ENCODE measurements at places on chromosomes 6 and 20.
A peak's percentile ranks its signal among the peaks of the same experiment; 100 is the strongest.

GRCh38 chr6:26026833-26027490 is 60.3 kb upstream of the HFE start:
- peak; percentile 70 for ATAC-seq

GRCh38 chr6:169495601-169496000 is 206.2 kb downstream of the WDR27 start:
- no peak for ATAC-seq

DNA sequence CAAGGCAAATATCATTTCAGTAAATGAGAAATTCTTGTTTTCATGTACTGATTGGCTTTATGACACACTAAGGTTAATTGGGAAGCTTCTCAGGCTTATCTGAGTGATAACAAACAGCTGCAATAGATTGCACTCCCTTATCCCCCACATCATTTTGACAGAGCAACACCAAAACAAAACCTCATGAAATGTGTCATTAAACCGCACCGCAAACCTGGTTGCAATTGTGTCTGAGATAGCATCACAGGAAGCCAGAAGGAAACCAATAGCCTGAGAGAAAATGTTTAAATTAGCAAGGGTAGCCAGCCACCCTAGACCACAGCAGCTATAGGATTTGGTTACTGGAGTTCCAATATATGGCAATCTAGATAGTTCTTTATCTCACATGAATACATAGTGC is 31.6 kb upstream of the LAMA4 start:
- peak; percentile 91 for ATAC-seq

DNA sequence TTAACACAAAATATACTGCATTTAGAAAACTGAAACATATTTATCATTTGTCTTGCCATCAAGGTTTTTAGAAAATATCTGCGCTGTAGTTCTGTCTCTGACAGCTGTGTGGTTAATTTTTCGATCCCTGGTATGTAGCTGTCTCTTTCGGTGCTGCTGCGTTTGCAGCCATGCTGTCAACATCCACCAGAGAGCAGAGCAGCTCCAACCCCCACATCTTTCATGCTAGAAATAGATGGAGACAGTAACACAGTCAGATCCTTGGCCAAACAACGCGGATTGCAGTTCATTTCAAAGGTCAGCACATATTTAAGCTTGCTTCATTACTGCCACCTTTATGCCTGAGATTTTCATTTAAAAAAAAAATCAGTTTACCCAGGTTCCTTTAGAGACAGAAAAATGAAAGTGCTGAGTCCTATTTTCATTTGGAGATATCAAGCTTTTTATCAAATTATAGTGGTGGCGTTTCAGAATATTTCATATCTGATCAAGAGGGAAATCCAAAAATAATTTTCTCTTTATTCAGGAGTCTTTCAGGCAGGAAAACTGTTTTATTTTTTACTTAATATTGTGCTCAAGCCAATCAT is 157.7 kb upstream of the MMS22L start:
- no peak for ATAC-seq

DNA sequence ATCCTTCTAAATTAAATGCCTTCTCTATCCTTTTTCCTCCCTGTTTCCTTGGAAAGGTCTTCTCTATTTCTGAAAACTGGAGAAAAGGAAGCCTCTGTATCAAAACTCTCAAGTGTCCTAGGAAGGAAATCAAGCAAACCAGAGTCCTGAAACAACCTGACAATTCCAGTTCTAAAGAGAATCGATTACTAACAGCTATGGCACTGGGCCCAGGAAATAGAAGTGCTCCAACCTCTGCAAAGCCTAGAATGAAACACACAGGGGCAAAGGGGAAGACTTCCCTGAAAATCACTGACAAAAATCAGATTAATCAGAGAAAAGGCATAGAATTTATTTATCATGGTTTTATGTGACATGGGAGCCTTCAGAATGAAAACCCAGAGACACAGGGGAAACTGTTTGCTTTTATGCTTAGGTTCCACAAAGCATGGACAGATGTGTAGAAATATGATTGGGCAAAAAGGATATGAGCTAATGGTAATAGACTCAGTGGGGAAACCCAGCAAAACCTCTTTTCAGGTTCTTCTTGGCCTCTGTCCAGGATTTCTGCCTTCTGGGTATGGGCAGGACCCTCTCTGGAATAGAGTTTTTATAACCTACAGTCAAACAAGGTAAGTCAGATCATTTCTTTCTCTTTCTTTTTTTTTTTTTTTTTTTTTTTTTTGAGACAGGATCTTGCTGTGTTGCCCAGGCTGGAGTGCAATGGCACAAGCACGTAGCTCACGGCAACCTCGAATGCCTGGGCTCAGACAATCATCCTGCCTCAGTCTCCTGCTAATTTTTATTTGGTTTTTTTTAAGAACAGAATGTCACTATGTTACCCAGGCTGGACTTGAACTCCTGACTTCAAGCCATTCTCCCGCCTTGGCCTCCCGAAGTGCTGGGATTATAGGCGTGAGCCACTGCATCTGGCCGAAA is 91.7 kb downstream of the CD24 start:
- ATAC-seq, result no peak

DNA sequence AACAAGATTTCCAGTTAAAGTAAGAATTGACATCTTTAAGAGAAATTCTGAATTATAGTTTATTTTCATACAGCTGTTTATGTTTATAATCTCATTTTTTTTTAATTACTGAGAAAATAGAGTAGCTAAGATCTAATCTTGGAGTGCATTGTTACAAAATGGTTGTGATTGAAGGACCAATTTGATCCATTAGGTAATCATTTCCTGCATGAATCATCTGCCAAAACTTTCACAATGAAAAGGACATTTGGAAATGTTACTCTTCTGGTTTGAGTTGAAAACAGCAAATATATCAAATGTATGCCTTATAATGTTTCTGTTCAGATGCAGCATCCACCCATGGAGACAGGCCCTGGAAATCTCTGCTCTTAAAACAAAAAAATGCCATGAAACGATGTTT is 19.0 kb downstream of the TUBB2A start:
- ATAC-seq, result no peak

- ATAC-seq, result peak; percentile 34
Measured at GRCh38 chr6:166435574-166435973, 52.8 kb upstream of the MPC1 start.

DNA sequence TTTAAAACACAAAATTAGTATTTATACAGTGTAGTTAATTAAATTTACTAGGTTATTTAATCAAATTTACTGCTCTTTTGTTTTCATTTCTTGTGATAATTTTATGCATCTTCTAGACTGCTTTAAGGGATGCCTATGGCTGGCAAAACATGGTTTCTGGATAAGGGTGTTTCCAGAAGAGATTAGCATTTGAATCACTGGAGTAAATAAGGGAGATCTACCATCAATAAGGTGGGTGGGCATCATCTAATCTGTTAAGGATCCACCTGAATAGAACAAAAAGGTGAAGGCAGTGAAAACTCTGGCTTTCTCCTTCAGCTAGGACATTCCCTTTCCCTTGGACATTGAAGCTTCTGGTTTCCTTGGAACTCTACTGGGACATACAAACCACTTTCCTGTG is 146.2 kb upstream of the LAMA2 start:
- ATAC-seq, result no peak

GRCh38 chr6:69038841-69039240 is 403.8 kb downstream of the ADGRB3 start:
- no peak for ATAC-seq

DNA sequence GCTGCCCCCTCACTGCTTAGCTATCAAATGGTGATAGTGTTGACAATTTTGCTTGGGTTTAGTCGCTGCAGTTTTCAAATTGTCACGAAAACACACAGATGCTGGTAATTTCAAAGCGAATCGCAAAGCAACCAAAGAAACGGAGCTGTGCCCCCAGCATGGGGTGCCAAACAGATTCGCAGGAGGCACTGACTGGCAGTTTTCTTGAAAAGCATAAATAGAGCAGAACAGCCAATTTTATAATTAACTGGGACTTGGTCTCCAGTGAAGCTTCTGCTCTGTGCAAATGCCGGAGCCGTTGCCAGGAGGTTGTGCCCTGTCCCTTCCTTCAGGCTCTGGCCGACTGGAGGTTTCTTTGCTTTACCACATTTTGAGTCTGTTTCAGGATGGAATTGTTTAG is 18.8 kb downstream of the ARHGAP40 start:
- no peak for ATAC-seq

- no peak for ATAC-seq
Measured at GRCh38 chr6:117676577-117677218, 1.4 kb downstream of the NUS1 start.

GRCh38 chr6:53426667-53427270 is 78.0 kb upstream of the ELOVL5 start:
- peak; percentile 96 for ATAC-seq

- ATAC-seq, result no peak
Measured at GRCh38 chr6:4732691-4733315, 43.4 kb upstream of the CDYL start.

DNA sequence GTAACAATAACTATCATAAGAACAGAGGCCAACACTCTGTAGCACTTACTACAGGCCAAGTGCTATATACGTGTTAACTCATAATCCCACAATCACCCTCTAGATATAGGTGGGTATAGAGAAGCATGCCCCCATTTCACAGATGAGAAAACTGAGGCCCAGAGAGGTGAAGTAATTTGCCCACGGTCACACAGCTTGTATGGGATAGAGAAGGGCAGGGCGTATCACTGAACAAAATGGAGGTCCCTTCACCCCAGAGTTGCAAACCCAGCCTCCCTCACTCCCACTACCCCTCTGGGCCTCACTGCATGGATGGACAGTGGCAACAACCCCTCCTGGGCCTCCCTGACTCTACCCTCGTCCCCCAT is 31.8 kb upstream of the PTGIS start:
- no peak for ATAC-seq

- no peak for ATAC-seq
Measured at GRCh38 chr6:53746442-53747103, 48.2 kb upstream of the LRRC1 start.

GRCh38 chr6:45881705-45882467 is 133.8 kb downstream of the CLIC5 start:
- ATAC-seq, result no peak

- peak; percentile 82 for ATAC-seq
Measured at GRCh38 chr6:159067334-159067733, 22.5 kb upstream of the TAGAP start.

DNA sequence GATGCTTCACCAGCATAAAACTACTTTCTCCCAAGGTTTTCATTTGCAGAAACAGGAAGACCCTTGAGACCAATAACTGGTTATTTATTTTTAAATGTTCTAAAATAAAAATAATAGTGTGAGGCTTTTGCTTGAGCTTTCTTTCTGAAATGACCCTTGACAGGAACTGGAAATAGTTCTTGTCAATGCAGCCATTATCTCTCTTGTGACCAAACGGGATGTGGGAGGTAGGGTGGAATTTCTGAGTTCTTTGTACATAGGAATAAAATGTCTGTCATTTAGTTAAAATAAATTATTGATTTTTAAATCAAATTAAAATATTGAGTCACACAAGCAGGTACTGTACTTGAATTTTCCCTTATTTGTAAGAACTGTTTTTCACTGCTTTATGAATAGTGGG is 110.2 kb upstream of the CCN2 start:
- no peak for ATAC-seq

DNA sequence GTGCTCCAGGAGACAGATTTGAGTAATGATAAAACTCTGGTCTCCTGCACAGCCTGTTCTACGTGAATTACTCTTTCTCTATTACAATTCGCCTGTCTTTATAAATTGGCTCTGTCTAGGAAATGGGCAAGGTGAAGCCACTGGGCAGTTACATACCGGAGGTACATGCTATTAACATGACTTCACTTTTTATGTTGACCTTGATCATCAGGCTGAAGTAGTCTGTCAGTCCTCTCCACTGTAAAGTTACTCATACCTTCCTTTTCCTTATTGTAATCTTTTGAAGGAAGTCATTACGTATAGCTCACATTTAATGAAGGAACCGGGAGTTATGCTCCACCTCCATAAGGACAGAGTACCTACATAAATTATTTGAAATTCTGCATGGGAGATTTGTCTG is 19.9 kb upstream of the KHDC1 start:
- ATAC-seq, result no peak

DNA sequence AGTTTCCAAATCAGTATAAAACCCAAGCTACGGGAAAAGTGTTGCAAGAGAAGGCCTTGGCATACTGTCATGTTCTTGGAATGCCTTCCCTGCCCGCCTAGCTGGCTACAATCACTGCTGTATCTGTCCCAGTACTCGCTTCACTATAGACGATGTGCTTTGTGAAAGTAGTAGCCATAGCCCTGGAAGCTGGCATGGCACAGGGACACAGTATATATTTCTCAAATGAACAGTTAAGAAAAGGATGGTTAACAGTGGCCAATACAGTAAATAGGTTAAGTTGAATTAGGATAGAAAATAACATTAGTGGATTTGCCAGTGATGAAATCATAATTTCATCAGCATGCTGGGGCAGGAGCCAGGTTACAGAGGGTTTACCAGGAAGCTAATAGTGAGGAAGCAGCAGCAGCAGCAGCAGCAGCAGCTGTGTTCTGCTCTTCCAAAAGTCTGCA is 499.3 kb downstream of the CDKAL1 start:
- no peak for ATAC-seq

- peak; percentile 84 for ATAC-seq
Measured at GRCh38 chr20:44959638-44960102, 527 bp downstream of the TOMM34 start.

- no peak for ATAC-seq
Measured at GRCh38 chr6:7389162-7389450, 436 bp downstream of the CAGE1 start.

- ATAC-seq, result no peak
Measured at GRCh38 chr6:168217880-168218537, 101.6 kb downstream of the DACT2 start.

Data from activated T-helper 17 cell treated with anti-CD3 and anti-CD28 coated beads, Interleukin-2, amount 50 U/mL, for 72 hours (primary cell).